ENCODE measurements at places on chromosomes 16 and 17.

DNA sequence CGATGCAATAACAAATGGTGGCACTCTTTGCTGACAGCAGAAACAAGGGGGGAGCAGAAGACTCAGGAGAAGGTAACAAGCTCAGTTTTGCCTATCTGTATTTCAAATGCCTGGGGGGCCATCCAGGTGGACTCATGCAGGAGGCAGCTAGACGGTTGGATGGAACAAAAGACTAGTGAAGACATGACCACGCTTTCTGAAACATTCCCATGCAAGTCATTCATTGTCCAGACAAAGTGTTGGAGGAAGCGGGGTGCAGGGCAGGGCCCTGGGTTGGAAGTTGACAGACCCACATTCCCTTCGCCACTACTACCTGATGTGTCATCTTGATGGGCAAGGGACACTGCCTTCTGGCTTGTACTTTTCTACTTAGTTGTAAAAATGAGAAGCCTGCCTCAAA, 29.8 kb upstream of the CRYBA1 start:
- no peak for DNase-seq

- no peak for DNase-seq
Observed at GRCh38 chr17:17467720-17468119, 9.1 kb upstream of the MED9 start.

DNA sequence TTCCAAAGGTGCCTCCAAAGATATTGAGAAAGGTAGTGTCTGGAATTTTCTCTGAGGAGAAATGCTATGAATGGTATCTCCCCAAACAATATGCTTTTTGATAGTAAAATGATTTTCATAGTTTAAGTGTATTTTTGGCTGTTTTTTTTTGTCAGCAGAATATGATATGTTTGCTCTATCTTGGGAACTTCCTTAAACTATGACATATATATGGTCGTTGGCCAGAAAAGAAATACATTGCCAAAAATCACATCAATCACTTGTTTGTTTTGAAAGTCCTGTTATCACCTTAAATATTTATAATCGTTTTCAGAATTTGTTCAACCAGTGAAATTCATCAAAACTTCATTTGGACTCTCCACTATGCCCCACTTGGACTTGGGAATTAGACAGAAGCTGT, 816.9 kb downstream of the CDH11 start:
- no peak for DNase-seq

GRCh38 chr17:14741491-14741890, 440.6 kb downstream of the HS3ST3B1 start:
- DNase-seq: no peak

GRCh38 chr16:76943921-76944320, 247.1 kb upstream of the MON1B start:
- no peak for DNase-seq

DNA sequence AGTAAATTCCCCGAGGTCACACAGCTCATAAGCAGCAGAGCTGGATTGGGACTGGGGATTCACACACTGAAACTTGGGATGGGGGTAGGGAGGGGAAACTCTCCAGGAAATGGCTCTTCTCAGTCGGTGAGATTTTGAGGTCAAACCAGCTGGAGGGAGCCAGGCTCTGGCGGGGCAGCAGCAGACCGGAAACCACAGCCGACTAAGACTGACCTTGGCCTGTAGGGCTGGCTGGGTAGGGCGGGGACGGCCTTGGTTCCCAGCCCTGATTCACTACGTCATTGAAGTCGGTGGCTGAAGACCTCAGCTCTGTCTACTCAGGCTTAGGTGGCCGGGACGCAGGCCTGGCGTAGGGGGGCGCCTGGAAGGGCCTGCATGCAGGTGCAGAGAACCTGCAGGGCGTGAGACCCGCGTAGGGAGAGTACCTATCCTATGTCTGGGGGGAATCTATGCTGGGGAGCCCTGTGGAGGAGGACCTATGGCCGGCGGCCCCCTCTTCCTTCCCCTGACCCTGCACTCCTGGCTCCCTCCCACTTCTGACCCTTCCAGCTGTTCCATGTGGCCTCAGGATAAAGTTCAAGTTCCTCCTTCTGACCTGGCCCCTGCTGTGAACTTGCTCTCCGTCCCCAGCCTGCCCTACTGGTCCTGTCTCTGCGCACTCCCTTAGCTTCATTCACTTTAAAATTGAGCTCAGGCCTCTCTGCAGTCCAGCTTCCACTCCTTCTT, 11.9 kb upstream of the SLC4A1 start:
- DNase-seq: no peak

DNA sequence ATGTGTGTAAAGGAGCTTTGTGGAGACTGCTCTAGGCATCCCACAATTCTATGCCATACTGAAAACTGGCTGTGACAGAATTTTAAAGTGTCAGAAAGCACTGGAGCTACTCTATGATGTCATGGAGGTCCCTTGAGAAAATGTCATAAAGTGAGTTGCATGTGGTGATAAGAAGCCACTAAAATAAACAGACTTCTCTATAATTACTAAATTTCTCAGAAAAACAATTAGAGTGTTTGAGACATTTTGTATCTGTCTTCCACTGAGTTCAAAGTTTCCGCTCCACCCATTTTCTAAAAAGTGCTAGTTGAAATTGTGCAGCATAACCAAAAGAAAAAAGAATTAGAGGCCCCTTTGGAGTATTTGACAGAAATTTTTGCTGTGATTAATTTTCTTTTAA, 603.9 kb downstream of the KCNJ2 start:
- DNase-seq: no peak

DNA sequence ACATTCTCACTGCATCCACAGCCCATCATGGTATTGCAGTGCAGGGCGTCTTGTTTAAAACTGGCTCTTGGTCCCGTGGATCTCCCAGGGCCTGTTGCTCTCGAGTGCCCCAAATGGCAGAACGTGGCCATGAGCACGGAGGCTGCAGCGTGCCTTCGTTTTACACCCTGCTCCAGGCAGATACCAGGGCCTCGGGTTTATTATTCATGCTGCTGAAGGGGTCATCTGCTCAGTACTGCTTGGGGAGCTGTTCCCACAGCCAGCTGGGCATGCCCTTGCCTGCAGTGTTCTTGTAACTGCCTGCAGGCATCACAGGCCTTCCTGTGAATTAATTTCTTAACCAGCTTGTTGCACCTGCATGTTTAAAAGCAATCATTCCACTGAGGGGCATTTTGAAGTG, 129.7 kb upstream of the CHMP6 start:
- no peak for DNase-seq

All from effector memory CD4-positive, alpha-beta T cell (primary cell).